ENCODE measurements at places on chromosomes 3 and 15.

DNA sequence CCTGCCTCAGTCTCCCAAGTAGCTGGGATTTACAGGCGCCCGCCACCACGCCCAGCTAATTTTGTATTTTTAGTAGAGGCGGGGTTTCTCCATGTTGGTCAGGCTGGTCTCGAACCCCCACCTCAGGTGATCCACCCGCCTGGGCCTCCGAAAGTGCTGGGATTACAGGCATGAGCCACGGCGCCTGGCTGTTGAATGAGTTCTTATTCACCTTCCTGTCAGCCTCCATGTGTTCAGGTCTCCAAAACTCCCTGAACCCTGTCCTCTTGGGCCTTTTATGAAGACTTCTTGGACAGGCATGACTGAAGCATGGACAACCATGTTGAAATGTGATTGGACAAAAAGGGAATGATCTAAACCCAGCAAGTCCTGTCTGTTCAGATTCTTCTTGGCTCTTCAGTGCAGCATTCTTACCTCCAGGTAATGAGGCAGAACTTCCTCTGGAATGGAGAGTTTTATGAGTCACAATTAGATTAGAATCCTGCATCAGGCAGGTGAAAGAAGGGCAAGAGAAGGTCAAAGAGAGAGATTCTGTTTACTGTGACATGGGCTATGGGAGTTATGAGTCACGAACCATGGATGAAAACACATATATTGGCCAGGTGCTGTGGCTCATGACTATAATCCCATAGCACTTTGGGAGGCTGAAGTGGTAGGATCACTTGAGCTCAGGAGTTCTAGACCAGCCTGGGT lies 23.1 kb upstream of the EIF4A2 start:
- no peak for DNase-seq

DNA sequence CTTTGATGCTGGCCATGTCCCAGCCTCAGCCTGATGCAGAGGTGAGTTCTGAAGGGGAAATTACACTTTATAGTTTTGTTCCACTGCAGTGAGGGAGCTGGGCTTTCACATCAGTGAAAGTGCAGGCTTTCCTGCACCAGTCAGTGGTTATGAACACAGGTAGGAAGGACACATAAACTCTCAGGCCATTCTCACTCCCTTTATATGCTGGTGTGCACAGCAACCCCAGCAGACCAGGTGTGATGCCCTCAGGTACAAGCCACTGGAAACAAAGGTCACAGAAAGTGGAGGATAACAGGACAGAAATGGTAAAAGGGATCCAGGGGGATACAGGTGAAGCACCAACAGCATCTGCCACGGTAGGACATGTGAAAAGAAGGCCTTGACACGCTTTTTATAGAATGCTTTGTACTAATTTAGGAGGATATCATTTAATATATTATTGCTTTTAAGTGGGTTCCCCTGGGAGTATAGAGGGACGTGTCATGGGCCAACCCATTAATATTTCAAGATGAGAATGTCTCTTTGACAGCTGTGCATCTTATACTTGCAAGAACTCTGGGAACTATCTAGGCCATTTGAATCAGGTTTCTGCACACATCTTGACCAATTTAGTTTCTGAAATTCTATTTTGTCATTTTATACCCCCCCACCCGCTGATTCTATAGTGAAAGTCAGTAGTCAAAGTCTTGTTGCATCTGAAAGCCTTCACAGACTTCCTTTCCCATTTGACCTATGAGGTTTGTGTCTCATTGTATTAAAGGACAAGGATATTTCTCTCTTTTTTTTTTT lies 25.0 kb upstream of the BLM start:
- DNase-seq, result no peak

DNA sequence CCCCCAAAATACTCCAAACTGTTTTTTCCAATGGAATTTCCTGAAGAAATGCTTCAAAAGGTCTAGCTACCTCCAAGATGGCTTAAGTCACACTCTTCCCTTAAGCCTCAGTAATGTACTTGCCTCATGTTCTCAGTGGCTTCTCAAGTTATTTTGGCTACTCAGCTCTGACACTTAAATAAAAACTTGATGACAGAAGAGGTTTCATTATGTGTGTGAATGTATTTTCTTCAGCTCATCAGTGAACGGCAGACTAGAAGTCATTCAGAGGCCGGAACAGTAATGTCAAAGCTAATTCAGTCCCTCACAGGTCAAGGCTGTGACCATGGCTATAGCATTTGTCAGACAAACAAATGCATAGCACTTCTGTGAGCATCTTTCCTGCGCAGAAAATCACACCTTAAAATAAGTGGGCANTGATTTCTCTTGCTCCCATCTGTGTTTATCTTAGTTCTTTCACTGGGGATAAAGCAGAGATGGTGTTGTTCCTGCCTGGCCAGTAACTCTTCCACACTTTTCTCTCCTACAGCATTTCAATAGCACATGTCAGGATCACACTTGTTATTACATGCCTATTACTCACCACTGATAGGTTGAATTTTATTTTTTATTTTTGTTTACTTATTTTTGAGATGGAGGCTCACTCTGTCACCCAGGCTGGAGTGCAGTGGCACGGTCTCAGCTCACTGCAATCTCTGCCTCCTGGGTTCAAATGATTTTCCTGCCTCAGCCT lies 68.5 kb upstream of the PLCL2 start:
- no peak for DNase-seq

GRCh38 chr15:40744815-40745152 lies 10.3 kb downstream of the RMDN3 start:
- no peak for DNase-seq

DNA sequence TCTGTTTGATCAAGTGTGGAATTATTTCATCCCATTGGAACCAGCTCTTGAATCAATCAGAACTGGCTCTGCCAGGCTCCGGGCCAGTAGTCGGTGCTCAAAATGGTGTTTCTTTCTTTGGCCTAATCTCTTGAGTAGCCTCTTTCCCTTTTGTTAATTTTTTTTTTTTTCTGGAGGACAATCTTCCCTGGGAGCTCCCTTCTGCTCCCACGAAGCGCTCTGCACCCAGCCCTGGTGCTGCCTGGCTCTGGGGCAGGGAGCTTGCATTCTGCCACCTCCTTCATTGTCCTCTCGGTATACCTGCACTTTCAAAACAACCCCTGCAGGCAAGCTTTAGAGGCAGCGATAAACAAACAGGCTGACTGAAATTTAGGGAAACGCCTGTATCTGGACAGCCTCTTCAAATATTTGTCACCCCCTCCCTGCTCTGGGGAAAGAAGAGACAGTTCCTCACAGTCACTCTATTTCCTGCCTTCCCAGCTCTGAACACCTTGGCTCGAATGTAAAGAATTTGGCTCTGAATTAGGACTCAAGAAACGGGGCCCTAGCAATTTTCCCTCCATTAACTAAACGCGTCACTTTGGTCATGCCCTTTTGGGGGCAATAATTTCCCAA lies 1.1 kb upstream of the THSD4 start:
- no peak for DNase-seq

- DNase-seq, result no peak
These were observed 27.4 kb downstream of the CALML4 start for GRCh38 chr15:68177742-68178141.

DNA sequence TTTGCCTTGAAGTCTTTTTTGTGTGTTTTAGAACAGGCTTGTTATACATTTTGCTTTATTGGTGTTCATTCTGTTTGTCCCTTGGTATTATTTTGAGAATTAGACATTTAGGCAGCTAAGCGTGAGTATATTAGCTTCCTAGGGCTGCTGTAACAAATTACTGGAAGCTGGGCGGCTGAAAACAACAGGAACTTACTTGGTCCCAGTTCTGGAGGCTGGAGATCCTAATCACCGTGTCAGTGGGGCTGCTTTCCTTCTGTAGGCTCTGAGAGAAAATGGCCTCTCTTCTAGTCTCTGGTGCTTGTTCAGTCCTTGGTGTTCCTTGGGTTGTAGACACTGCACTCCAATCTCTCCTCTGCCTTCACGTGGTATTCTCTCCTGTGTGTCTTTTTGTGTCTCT lies 142.3 kb downstream of the KLHL25 start:
- DNase-seq, result no peak

DNA sequence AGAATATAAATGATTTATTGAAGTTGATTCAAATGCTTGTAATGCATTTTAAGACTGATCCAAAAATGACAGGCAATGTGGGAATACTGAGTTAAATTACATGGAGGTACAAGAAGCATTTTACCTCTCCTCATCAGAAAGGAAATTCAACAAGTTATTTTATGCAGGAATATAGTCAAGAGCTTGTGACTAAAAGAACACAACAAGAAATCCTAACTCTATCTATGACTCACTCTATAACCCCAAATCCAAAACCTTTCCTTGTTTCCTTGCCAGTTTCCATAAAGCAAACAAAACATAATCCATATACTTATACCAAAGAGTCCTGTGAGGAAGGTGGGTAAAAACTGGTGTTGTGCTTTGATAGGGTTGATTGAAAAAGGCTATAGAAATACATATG lies 30.8 kb downstream of the SIN3A start:
- DNase-seq, result no peak

DNA sequence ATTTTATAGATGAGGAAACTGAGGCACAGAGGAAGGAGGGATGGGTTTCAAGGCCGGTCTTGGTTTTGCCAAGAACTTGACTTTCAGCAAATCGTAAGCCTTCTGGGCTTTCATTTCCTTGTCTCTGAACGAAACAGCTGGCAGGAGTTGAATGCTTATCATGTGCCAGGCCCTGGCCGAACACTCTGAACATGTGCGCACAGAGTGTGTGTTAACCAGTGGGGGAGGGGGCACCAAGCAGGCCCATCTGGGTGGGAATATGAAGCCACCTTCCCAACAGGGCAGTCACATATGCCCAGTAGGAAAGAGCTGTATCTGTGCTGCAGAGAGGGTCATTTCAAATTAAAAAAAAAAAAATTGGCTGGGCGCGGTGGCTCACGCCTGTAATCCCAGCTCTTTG lies 29.3 kb downstream of the ZNF710 start:
- DNase-seq, result no peak

DNA sequence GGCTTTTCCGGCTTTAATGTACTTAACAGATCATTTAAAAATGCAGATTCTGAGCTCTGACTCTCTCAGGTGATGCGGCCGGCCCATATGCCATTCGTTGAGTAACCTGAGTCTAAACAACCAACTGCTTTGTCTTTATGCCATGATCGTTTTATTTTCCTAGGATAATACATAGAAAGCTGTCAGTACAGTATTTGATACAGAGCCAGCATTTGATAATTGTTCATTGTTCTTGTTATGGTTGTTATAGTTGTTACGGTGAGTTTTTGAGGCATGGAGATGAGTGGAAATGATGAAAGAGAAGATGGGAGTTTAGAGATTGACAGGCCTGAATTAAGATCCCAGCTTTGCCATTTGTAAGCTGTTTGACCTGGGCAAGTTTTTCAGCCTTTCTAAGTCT lies 40.0 kb downstream of the TMEM45A start:
- no peak for DNase-seq

DNA sequence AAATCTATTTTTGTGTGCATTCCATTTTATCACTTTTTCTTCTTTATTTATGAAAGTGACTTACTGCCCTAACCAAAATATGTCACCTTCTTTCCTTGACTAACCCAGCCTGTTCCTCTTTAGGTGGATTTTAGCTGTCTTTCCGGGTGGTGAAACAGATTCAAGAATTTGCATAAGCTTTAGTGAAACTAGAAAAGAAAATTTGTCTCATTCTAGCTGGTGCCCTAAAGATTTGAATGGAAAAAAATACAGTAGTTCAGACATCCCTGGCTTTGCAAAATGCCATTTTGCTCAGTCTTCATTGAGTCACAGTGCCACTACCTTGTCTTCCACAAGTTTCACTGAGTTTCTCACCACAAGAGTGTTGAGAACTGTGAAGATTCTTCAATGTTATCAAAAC lies 28.2 kb upstream of the CCDC50 start:
- DNase-seq, result no peak

DNA sequence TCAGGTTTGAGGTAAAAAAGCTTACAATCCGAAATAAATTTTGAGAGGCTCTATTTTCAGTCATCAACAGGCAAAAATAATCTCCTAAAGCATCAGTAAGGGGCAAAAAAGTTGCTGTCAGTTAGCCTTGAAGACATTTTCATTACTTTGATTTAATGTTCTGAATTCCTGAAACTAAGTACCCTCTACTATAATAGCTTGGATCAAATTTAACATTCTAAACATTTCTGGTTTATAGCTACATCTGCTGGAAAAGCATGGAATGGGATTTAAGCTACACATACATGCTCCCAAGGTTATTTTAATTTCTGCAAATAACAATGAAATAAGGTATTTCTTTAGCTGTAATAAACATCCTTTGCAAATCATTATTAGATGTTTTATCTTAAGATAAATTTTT lies 245.4 kb downstream of the ULK4 start:
- DNase-seq, result no peak

DNA sequence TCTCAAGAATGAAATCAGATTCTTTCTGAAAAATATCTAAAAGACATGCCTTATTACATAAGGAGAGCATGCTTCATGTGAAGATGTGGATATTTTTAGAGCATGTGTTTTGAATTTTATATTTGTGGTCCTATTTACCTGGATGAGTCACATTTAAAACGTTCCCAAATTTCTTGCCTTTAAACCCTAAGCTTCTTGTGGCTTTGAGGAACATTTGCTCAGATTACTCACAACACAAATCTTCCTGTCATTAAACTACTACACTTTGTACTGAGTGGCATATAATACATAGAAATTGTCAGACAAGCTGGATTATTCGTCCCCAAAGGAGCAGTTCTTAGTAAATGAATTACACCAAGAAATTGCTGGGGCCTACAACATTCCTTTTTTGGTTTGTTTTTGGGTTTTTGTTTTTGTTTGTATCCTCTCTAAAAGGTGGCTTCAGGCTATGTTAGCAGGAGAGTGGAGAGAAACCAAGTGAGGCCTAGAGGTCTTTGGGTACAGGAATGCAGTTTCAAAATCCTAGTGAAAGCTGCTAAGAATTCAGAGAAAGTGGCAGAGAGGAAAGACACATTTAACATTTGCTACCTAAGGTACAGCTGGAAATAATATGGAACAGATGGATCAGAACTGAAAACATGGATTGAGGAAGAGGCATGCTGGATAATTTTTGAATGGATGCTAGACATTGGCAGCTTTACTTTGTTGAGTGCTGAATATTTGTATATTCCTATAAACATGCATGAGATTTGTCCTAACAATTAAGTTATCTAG lies 128.1 kb downstream of the RPL22L1 start:
- no peak for DNase-seq

DNA sequence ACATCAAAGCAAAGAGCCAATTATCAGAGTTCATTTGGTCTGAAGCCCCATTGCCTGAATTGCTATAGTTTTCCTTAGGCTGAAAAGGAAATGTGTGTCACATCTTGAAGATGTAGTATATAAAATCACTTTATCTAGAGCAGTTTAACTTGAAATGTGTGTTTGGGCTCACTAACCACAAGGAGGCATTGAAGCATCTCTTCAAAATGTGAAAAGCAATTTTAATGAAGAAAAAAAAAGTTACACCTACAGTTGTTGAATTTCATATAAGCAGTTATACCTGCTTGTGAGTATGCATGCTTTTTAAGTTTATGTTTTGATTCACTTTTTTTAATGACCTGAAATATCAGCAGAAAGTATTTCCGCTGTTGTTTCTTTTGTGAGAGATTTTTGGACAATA lies 129.3 kb downstream of the IQCH start:
- no peak for DNase-seq
